Activated naive CD4-positive, alpha-beta T cell (primary cell): ENCODE measurements at places on chromosomes 11 and 22.
A peak's percentile ranks its signal among the peaks of the same experiment; 100 is the strongest.

- no peak for DNase-seq
Measured at GRCh38 chr11:1807264-1807995, 27.4 kb upstream of the SYT8 start.

GRCh38 chr22:43039800-43040199 lies 24.9 kb upstream of the PACSIN2 start:
- no peak for DNase-seq

- DNase-seq: no peak
Measured at GRCh38 chr11:97937501-97937900, 1083.2 kb upstream of the CNTN5 start.

DNA sequence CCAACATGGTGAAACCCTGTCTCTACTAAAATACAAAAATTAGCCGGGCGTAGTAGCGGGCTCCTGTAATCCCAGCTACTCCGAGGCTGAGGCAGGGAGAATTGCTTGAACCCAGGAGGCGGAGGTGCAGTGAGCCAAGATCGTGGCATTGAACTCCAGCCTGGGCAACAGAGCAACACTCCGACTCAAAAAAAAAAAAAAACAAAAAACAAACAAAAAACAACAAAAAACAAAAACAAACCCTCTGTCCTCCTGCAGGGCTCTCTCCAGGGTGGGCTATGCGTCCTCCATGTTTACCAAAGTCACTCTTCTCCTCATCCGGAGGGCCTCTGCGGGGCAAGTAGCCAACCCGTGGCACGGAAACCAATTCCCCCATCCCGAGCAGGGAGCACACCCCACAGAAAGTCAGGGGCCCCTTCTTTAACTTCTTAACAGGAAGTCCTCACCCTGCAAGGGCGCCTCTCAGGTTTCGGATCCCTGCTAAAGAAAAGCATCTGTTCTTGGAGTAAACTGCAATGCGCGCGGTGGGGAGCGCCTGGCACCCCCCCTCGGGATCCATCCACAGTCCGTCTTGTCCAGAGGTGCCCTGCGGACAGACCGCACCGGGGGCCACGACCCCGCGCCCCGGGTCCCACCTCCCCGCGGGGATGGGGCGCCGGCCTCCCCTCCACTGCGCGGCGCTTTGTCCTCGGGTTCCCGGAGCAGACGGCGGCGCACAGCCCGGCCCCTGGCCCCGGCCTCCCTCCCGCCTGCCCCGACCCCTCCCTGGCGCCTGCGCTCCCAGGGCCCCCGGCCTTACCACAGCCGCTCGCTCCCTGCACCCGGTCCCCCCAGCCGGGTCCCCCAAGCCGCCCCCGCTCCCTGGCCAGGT lies 712 bp downstream of the CERK start:
- no peak for DNase-seq

- no peak for DNase-seq
Measured at GRCh38 chr11:109629734-109630133, 207.7 kb downstream of the C11orf87 start.

GRCh38 chr11:12140186-12140793 lies 29.9 kb downstream of the MICAL2 start:
- no peak for DNase-seq

- DNase-seq: no peak
Measured at GRCh38 chr11:123371506-123372297, 58.4 kb upstream of the GRAMD1B start.

GRCh38 chr11:1453611-1454034 lies 33.0 kb downstream of the MOB2 start:
- no peak for DNase-seq

DNA sequence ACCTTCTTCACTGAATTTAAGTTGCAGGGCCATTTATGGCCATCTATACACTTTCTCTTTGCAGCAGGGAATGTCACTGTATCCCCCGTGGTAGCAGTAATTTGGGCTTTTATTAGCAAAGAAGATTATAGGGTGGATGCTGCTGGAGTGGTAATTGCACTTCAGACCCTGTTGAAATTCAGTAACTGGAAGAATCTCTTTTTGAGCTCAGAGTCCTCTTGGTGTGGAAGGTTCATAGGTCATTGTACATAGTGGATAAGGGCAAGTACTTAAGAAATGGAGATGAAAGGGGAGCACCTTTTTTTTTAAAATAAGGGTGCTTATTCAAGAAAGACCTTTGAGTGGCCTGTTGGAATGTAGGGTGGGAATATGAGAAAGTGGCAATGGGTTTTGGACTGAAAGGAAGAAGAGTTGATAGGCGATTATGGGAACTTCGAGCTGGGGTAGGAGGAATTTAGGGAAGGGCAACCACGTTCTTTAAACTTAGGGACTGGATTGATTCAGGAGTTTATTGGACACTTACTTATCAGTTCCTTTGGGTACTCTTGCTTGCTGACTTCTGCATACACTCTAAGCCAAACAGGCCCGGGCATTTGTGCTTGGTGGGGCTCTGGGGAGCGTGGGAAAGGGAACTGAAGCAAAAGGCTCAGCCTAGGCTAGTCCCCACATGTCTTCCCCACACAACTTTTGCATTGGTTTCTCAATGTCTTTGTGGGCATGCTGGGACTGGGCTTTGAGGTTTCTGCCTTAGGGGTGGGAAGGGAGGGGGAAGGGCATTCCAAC lies 26.5 kb downstream of the CTNND1 start:
- DNase-seq: no peak

GRCh38 chr22:20238901-20239675 lies 29.0 kb downstream of the RTN4R start:
- DNase-seq: no peak

- DNase-seq: no peak
Measured at GRCh38 chr22:41801147-41801819, 804 bp downstream of the CCDC134 start.

DNA sequence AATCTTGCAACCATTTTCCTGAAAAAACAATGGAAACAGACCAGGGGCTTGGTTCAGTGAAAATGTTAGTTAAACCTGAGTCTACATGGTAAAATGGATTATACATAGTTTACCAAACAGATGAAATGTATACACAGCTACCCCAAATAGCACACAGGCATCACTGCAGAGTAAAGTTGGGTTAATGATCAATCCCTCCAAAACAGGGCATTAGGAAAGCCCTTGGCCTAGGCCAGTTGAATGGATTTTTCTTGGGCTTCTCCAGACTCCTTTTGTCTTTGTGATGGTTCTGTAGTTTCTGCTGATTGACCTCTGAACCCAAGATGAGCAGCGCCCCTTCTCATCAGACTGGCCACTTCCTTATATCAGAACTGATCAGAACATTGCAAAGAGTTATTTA lies 173.5 kb downstream of the RRAS2 start:
- DNase-seq: no peak

DNA sequence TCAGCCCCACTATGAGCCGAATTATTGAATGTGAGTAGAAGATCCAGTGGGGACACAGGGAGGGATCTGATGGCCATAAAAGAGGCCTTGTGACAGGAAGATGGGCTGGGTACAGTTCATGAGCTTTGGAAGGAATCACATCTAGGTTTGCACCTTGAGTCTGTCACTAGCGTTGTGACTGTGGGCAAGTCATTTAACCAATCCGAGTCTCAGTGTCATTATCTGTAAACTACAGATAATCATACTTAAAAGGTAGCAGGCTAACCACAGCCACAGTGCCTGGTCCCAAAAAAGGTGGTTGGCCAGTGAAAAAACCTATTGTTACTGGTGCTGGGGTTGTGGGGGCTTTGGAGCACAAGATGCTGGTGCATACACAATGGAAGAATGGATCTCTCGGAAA lies 3.8 kb downstream of the HEPN1 start:
- no peak for DNase-seq

DNA sequence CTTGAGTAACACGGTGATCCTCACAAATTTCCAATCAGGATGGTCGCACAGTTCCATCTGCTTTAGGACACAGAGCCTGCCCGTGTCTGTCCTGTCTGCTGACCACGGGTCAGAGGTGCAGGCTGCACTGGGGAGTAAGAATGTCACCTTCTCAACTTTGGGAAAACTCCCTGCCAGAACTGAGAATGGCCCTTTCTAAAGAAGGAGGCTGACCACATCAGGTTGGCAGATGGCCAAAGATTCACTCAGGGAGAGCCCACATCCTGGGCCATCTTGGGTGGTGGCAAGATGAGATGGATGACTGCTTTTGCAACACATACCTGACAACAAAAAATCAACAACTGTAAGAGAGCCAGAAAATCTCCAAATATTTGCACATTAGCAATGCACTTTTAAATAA lies 101.9 kb downstream of the IGLL1 start:
- no peak for DNase-seq

GRCh38 chr22:49861642-49862495 lies 8.2 kb downstream of the ZBED4 start:
- DNase-seq: no peak

DNA sequence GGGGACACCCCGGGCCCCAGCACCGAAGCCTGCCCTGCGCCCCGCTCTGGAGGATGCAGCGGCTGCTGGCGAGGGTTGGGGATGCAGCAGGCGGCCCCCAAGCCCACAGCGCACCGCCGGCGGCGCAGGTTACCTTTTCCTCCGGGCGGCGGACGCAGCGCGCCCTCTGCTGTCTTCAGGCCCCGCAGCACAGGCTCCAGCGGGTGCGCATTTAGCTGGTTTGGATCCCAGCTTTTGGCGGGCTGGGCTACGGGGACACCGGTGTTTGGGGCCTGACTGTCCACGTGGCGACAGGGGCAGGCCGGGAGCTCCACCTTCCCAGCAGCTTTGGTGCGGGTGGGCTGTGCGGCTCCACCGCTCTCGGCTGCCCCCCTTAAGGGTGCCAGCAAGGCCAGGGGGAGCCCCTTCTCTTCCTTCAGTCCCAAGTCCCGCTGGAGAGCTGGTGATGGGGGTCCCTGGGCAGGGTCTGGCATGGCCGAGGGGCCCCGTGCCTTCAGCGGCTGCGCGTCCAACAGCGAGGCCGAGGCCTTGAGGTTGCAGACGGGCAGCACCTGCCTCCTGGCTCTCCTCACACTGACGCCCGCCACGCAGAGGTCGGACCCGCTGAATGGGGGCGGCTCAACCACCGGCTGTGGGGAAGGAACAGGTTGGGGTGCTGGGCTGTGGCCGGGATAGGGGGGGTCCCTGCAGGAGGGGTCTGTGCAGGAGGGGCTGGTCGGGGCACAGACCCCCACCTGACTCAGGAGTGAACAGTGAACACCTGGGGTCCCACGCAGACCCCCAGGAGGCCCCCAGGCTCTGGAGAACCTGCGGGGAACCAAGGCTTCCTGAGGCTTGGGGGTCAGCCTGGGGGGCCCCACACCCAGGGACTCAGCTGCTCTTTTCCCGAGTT lies 18.0 kb upstream of the IL17REL start:
- DNase-seq: peak; percentile 80

GRCh38 chr11:19683141-19683805 lies 29.4 kb upstream of the NAV2 start:
- DNase-seq: no peak

DNA sequence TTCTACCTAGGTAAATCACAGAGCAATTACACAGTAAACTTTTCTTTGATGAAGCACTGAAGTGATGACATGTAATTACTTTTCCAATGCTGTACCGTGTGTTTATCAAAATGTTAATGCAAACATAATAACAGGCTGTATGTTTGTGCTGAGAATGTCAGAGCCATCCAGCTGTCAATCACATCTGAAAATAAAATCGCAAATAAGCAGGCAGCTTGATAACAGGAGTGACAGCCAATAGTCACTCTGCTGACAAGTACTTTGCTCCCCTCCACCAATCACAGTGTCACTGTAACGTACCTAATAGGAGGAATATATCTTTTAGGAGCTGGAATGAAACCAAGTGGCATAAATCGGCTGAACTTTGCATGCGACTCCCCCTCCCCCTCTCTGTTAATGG lies 119.7 kb downstream of the KIRREL3 start:
- no peak for DNase-seq

GRCh38 chr11:102108734-102109440 lies 1.4 kb upstream of the YAP1 start:
- no peak for DNase-seq

- DNase-seq: no peak
Measured at GRCh38 chr11:131993246-131993645, 622.8 kb downstream of the NTM start.

DNA sequence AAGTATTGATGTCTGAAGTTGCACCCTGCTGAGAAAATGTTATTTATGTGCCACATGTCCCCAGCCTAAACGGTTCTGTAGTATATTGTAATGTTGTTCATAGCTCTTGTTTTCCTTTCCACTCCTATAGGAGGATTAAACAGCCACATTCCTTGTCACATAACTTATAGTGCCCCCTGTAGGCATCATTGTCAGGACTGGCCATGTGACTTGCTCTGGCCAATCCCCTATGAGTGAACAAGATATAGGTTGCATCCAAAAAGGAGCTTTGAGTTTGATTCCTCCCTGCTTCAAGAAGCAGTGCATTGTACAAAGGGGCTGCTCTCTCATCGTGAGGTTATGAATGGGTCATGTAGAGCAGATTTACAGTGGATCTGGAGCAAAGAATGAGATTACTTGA lies 717.6 kb upstream of the ANO5 start:
- no peak for DNase-seq

DNA sequence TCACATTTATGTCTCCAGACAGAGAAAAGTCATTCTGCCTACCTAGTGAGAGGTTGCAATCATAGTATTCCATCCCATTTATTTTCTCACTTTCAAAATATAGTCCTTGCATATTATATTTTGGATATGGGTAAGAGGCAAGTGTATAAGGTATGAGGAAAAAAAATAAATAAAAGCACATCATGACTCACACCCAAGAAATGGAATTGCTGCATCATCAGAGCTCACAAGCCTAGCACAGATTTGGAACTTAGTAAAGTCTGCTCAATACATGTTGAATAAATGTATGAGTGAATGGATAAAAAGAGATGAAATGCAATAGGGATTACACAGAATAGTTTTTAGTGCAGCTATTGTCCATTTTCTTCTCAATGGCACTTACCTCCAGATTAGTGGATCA lies 2.5 kb upstream of the OR51G1 start:
- no peak for DNase-seq

DNA sequence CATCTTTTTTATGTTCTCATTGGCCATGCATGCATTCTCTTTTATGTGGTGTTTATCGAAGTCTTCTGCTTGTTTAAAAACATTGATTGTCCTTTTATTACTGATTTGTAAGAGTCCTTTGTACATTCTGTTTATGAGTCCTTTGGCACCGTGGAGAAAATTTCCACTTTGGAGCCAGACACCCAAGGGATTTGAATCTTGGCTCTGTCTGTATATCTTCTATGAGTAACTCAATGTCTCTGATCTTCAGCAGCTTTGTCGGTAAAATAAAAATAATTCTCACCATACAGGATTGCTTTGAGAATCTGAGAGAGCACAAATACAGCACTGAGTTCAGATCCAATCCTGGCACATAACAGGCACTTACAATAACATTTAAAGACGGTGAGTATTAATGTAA lies 12.8 kb upstream of the SORL1 start:
- DNase-seq: no peak

- DNase-seq: no peak
Measured at GRCh38 chr11:62556108-62556874, 9.7 kb upstream of the AHNAK start.

- DNase-seq: no peak
Measured at GRCh38 chr11:28674433-28675103, 566.4 kb downstream of the METTL15 start.

DNA sequence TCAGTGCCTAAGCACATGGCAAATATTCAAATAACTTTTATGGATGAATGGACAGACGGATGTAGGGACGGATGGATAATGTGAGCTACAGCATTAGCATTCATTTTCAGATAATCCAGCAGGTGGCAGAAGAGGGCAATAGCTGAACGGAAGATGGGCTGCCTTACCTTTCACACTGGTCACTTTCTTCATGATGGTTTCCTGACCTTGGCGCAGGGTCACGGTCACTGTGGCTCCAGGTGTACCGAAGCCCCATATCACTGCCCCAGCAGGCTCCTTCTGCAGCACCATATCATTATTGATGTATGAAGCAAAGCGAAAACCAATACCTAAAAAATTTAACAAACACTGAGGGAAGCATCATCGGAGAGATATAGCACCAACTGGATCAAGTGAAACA lies 4.3 kb downstream of the SIAE start:
- DNase-seq: peak; percentile 7
